ENCODE measurements at places on chromosomes 2 and 18.

DNA sequence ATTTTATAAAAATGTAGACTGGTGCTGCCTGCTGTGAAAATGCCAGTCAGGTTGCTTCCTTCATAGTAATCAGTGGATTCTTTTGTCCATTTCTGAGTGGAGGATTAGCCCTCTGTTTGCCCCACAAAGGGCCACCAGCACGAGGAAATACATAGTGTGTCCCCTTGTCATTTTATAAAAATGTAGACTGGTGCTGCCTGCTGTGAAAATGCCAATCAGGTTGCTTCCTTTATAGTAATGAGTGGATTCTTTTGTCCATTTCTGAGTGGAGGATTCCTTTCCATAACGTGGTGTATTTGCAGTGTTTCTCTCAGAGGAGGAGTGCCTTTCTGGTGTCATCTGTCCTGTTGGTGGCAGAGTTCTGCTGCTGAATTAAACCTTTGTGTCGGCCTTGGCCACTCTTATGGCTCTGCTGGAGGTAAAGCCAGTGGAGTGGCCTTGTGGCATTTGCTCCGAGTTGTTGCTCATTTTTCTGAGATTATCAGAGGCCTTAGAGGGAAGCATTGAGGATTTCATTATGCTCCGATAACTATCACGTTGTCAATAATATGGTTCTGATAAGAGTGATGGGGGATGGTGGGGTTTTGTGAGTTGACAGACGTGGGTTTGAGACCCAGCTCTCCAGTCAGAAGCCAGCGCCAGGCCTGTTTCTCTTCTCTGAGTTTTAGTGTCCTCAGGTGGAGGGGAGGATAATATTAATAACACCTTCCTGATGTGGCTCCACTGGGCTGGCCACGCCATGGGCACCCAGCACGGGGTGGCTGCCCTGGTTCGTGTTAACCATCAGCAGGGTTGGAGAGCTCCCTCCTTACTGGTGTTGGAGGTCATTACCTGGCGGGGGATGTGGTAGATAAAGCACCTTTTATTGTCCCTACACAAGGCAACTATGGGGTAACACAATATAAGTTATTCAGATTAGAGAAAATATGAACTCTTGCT, 96.6 kb downstream of the NEDD4L start:
- no peaks in the 10 kb centered on the region for H3K27me3 ChIP-seq
- no peak overlapping the region for H3K4me3 ChIP-seq
- no peaks in the 10 kb centered on the region for H3K4me1 ChIP-seq
- DNase-seq: no peak

DNA sequence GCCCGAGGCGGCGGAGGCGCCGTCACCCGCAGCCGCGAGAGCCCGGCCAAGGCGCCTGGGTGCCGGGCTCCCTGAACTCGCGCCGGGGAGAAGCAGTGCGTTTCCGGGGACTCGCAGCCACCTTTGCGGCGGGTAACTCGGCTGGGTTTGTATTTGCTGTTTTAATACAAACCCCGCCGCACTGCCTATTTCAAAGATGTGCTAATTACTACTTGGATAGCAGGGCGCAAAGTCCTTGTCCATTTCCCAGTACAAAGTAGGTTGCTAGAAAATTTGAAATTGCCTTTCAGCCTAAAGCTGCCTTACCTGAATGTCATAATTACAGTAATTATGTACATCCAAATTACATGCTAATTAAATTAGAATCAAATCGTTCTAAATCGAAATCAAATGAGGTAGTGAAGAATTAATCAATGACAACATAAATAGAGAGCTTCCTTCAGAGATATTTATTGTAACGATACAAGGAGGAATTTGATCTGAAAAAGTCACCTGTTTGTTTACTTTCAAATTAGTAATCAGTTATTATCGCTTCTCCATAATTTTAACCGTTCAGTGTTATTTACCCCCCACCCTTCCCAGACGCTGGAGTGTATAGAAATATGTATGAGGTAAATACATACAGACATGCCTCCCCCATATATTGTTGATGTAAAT, 8.1 kb downstream of the SP9 start:
- DNase-seq: no peak
- H3K27me3 ChIP-seq: peaks cover 60% of the 10 kb centered on the region
- no peaks in the 10 kb centered on the region for H3K36me3 ChIP-seq
- H3K4me1 ChIP-seq: peaks cover 25% of the 10 kb centered on the region

- no peak overlapping the region for H3K4me3 ChIP-seq
- H3K27ac ChIP-seq: no peak overlapping the region
- H3K27me3 ChIP-seq: no peaks in the 10 kb centered on the region
- H3K36me3 ChIP-seq: no peaks in the 10 kb centered on the region
- no peak for DNase-seq
These were observed 260.6 kb downstream of the ZEB2 start for GRCh38 chr2:144259332-144259731.

DNA sequence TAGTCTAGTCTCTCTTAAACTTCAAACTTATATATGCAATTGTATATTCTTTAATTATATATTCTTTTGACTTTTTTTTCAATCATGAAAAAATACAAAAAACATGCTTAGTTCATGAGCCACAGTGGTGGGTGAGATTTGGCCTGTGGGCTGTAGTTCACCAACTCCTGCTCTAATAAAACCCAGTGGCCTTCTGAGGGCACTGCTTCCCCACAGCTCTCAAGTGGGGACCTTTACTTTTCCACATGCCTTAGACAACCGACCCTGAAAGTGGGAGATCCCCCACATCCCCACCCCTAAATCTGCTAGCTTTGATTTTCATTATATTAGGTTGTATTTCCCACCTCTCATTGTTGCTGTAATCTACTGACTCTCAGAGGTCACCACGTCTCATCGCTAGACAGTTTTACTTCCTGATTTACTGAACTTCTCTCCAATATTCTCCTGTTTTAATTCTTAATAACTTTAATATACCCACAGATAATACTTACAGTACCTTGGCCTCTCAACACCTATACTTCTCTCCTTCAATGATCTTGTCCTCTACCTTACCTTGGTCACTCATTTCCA, 57.3 kb downstream of the ROCK1 start:
- no peak overlapping the region for H3K27ac ChIP-seq
- no peaks in the 10 kb centered on the region for H3K36me3 ChIP-seq
- peaks cover 17% of the 10 kb centered on the region for H3K4me1 ChIP-seq
- H3K27me3 ChIP-seq: no peaks in the 10 kb centered on the region

- DNase-seq: no peak
- H3K4me1 ChIP-seq: no peaks in the 10 kb centered on the region
- no peaks in the 10 kb centered on the region for H3K27me3 ChIP-seq
- no peak overlapping the region for H3K27ac ChIP-seq
- no peaks in the 10 kb centered on the region for H3K36me3 ChIP-seq
These were observed 77.1 kb upstream of the SEC11C start for GRCh38 chr18:59062643-59063006.

DNA sequence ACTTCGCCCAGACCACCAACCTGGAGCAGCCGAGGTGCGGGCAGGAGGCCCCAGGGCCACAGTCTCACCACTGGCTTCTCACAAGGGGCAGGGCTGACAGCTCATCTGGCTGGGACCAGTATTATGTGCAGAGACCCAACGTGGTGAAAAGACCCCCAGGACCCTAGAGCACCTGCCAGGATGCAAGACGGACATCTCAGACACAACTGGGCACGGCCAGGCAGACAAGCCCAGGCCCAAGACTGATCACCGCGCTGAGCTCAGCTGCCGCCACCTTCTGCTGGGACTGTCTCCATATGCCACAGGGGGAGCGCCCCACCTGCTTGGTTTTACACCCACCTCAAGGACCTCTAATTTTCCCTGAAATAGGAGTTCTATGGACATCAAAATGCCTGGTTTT, 23.2 kb downstream of the HDAC4 start:
- no peak for DNase-seq
- H3K4me1 ChIP-seq: no peaks in the 10 kb centered on the region
- H3K27ac ChIP-seq: no peak overlapping the region
- H3K4me3 ChIP-seq: no peak overlapping the region

DNA sequence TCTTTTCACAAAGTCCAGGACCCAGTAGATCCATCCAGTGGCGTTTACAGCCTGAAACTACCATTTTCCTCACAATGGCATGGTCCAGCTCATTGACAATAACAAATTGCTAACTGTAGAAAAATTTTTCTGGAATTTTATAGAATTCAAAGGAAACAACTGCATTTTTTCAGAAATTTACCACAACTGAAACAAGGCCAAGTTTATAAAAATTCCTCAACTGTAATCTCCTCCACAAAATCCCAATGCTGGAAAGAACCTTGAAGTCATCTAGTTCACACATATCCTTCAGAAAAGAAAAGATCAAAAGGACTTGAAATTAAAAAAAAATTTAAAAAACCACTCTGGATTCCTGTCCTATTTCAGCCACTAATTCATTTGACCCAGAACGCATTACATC, 226.0 kb upstream of the CTAGE1 start:
- no peak overlapping the region for H3K27ac ChIP-seq
- H3K36me3 ChIP-seq: no peaks in the 10 kb centered on the region
- H3K4me3 ChIP-seq: no peak overlapping the region
- no peaks in the 10 kb centered on the region for H3K27me3 ChIP-seq
- no peak for DNase-seq
- H3K4me1 ChIP-seq: no peaks in the 10 kb centered on the region

GRCh38 chr2:189579585-189580186, 900 bp downstream of the SLC40A1 start:
- peak overlapping the region; percentile 80 for H3K27ac ChIP-seq
- no peak for DNase-seq
- no peaks in the 10 kb centered on the region for H3K27me3 ChIP-seq

DNA sequence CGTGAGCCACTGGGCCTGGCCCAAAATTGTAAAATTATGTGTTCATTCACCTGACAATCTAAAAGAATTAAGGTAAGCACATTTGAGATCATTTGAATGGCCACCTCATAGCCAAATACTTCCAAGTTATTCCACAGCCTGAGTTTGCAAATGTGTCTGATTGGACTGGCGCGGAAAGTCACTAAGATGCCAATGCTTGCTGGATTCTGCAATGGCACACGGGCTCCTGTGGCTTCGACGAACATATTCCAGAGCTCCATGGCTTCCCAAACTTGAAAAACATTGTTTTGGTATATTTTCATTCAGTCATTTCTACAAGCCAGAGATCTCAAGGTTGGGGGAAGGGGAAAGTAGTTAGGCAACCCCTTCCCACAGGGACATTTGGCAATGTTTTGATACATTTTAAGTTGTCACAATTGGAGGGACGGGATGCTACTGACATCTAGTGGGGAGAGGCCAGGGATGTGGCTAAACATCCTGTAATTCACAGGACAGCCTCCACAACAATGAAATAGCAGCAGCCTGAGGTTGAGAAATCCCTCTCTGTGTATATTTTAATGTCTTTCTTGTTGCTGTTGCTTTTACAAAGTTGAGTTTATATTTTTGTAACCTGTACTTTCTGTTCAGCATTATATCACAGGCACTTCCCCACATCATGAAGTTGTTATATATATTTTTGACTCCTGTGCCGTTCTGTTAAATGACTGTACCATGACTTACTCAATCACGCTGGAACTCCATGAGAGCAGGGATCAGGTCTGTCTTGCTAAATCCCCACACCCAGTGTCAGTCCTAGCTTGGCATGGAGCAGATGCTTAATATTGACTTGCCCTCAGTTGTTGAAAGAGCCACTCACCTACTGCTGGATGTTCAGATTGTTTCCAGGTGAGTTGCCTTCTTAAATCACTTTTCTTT, 56.9 kb downstream of the COL4A4 start:
- H3K4me1 ChIP-seq: no peaks in the 10 kb centered on the region
- no peaks in the 10 kb centered on the region for H3K27me3 ChIP-seq
- H3K4me3 ChIP-seq: no peak overlapping the region
- no peaks in the 10 kb centered on the region for H3K36me3 ChIP-seq
- no peak overlapping the region for H3K27ac ChIP-seq

DNA sequence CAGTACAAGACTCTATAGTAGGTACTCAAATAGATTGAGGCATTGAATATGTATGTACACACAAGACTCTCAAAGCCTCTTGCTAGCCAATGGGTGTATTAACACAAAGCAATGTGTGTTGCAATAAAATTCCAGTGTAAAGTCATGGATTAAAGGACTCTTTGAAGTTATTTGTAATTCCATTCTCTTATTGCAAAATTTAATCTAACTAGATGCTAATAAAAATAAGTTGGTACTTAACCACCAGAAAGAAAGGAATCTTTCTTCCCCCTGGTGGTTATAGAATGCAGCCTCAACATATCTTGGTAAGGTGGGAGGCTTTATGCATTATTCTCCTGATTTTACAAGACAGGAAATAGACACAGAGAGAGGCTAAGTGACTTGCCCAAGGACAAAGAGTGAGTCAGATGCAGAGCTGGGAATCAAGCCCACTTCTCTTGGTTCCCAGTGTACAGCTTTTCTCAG, 18.0 kb downstream of the LRP1B start:
- no peak overlapping the region for H3K27ac ChIP-seq
- no peak for DNase-seq
- no peak overlapping the region for H3K4me3 ChIP-seq
- H3K36me3 ChIP-seq: no peaks in the 10 kb centered on the region
- H3K4me1 ChIP-seq: no peaks in the 10 kb centered on the region

GRCh38 chr18:46814399-46814798, 57.5 kb upstream of the ST8SIA5 start:
- no peaks in the 10 kb centered on the region for H3K27me3 ChIP-seq
- no peak overlapping the region for H3K27ac ChIP-seq
- no peaks in the 10 kb centered on the region for H3K4me1 ChIP-seq
- no peak overlapping the region for H3K4me3 ChIP-seq

Measured in naive thymus-derived CD4-positive, alpha-beta T cell (primary cell).